ENCODE measurements at places on chromosomes 5 and 9.
A peak's percentile ranks its signal among the peaks of the same experiment; 100 is the strongest.

GRCh38 chr9:33161589-33162132, 5.5 kb downstream of the B4GALT1 start:
- no peak for DNase-seq

DNA sequence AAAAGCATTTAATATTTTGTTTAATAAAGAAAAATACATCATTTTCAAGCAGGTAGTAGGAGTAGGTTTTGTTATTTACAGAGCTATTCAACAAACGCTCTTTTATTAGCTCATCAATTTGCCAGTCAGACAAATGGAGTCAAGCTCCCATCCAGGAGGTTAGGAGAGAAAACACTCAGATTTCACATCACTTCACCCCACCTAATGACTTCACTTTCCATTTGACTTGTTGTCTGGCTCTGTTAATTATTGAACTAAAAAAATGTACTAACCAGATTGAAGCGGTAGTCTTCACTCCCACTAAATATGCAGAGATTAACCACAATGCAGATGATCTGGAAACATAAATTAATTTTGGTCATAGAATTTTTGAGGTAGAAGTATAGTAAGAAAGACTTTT, 193.6 kb upstream of the VCAN start:
- no peak for DNase-seq

DNA sequence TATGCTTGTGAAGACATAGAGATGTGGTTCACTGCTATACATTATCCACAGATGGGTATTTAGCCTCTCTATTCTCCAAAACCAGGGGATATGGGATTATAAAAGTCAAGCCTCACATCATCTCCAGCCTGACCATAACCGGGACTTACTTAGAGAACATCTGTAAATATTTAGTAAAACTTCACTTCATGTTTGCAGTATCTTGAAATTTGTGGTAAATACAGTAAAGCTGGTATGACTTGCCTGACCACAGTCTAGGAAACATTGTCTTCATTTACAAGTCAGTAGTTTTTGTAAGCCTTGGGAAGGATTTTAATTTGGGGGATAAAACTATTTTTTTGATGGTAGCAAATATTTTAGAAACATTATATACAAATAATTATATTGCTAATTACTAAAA, 64.2 kb downstream of the MAST4 start:
- peak; percentile 61 for DNase-seq

DNA sequence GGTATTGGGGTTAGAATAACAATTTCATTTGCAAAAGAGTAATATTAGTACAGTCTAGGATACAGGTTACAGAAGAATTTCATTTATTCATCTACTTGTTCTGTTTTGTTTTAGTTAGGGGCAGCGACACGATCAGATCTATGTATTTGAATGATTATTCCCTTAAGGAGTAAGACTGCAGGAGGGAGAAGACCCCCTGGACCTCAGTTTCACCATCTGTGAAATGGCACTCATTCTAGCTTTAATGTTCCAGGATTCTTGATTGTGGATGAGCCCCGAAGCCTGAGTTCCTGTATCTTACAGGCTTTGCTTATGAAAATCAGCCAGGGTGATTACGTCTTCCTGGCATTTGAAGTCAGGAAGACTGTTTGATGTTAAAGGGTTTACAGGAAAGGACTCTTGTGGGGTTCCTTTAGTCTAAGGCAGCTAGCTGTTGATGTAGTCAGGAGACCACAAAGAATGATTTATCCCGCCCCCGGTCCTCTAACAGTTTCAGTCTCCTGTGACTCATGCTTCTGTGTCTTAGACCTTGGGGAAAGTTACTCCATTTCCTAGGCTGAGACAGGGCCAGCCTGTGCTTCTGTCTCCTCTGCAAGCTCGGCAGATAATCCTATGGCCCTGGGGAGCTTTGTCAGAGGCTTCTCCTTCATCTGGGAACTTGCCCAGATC, 11.5 kb downstream of the SMIM3 start:
- peak; percentile 100 for DNase-seq

- DNase-seq: peak; percentile 74
Measured at GRCh38 chr5:80672140-80672736, 17.5 kb upstream of the DHFR start.

DNA sequence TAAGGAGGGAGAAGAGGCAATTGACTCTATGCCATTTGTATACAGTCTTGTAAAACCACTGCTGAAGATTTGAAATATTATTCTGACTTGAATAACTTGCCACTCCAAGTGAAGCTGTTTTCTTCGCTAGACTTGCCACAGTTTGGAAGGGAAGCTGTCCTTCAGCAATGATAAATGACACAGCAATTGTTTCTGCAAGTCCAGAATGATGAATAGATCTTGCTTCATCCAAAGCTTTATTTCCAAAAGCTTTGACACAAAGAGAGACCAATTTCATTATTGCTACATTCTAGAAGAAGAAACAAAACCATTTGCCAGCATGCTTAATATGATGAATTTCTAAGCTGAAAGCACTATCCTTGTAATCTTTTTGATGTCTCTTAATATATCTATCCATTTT, 73.7 kb downstream of the ZNF366 start:
- DNase-seq: no peak

- DNase-seq: peak; percentile 36
Measured at GRCh38 chr9:15834541-15834940, 281.7 kb downstream of the CCDC171 start.

Data from mesenchymal stem cell (in vitro differentiated cells and primary cell).